H1 (cell line): ENCODE measurements at places on chromosomes 3 and 15. TPM values are rescaled to one million over a fixed set of nuclear protein-coding genes. Genes with fewer than 3 reads are reported as not detected.

The TMEM44 gene
- total RNA-seq: 15.4 and 16.7 TPM in 2 replicates

DNA sequence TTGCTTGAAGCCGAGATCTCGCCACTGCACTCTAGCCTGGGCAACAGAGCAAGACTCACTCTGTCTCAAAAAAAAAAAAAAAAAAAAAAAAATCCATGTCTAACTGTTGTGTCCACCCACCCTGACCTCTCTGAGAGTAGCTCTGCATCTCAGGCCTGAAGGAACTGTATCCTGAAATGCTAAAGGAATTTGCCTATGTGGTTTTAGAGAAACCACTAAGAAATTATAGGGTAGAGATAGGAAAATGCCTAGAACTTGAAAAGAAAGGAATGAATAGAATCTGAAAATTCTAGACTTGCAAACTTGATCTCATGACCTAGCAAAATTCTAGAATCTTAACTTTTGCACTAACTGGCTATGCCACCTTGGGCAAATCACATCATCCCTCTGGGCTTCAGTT lies 217.5 kb upstream of the ROPN1 start:
- no peak for DNase-seq

DNA sequence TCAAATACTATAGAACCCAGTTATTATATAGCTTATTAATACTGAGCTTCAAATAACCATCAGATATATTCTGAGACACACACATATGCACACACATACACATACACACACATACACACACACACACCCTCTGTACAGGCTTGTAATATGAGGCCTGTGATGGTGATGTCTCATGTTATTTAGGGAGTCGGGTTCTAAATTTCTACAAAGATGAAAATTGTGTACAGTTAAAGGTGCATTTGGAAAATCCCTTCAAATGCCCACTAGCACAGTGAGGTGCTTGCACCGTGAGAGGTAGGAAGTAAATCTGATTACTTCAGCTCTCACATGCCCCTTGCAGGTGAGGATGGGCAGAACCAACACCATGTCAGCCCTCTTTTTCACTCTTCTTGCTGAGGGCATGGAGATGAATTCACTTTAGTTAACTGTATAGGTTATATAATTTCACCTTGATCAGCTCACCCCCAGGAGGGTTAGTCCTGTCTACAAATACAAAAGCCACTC lies 294.5 kb upstream of the PROK2 start:
- DNase-seq: no peak

GRCh38 chr3:88957711-88958439 lies 149.5 kb upstream of the EPHA3 start:
- DNase-seq: no peak
